ENCODE measurements at places on chromosomes 7 and 10.

DNA sequence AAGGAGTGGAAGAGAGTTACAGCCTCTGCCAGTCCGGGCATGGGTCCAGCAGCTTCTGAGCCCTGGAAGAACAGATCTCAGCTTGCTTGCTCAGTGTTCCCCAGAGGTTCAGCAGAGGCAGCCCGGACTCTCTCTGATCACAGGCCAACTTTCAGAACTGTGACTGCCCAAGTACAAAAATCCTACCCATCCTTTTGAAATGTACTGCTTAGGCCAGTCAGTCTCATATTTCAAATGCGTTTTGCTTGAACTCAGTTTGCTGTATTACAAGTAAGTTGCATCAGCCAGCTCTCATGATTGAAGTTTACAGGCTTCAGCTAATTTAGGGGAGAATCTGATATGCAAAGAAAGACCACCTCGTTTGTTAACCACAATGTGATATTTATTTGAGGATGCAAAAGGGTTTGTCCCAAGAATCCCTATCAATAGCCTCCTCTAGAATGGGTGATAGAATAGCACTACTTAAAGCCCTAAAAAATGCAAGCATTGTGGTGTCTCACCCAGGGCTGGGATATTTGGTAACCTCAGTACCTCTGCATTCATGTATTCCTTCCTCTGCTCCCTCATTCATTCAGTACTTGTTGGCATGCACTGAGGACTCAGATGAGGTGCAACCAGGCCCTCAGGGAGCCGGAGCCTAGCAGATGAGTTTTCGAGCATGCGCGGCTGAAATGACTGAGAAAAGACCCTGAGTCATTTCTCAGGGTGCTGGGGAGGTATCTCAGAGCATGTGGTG is 7.0 kb downstream of the AIMP2 start:
- DNase-seq: no peak

DNA sequence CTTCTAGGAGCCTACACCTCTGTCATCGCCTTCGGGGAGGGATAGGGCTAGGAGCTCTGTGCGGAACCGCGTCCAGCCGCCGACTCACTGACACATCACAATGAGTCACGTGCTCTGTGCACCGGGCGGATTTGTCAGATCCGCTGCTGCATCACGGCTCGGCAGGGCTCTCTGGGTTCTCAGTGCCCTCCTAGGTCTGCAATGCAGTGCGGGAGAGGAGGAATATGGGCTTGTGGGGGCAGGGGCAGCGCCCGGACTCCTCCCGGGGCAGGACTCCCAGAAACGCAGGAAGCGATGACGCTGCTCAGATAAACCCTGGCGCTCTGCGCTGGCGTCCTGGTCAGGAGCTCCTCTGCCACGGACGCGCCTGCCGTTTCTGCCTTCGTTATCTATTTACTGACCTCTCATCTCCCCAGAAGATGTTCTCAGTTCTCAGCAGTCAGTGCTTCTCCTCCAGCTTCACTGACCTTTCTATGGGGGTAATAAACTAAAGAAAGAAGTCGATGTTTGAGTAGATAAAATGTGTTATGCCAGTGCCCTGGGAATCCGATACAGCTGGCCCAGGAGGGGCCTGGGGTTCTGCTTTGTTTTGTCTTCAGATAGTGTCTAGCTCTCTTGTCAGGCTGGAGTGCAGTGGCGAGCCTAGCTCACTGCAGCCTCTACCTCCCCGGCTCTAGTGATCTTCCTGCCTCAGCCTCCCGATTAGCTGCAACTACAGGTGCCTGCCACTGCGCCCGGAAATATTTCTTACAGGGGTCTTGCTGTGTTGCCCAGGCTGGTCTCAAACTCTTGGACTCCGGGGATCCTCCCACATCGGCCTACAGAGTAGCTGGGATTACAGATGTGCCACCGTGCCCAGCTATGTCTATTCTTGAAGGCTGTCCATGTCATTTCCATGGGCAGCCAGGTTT is 22.8 kb upstream of the ITGB1 start:
- DNase-seq: peak; percentile 65

GRCh38 chr10:14184841-14185315 is 145.8 kb downstream of the FRMD4A start:
- peak; percentile 14 for DNase-seq

DNA sequence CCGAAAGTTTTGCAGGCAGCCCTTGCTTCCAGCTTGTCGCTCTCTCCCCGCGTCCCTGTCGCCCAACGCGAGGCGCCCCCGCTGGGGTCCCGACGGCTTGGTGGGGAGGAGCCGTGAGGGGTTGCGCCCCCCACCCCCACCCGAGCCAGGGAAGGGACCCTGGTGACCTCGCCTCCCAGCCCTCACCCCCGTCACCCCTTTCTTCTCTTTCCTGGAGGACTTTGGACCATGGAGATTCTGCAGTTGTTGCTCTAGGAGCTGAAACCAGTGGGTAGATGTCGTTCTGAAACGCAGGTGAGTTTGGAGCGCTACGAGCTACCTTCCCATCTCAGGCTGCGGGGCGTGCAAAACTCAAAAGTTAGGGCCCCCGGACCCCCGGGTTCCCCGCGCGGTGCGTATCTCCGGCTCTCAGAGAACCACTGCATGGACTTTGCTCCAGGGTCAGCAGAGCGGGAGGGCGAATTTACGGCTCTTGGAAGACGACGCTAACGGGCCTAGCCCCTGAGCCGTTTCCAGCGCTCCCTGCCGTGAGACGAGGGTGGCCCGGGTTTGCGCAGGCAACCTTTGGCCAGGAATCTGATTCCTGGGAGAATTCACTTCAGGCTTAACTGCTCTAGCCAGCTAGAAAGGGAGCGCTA is 684 bp upstream of the ATXN7L1 start:
- DNase-seq: no peak

DNA sequence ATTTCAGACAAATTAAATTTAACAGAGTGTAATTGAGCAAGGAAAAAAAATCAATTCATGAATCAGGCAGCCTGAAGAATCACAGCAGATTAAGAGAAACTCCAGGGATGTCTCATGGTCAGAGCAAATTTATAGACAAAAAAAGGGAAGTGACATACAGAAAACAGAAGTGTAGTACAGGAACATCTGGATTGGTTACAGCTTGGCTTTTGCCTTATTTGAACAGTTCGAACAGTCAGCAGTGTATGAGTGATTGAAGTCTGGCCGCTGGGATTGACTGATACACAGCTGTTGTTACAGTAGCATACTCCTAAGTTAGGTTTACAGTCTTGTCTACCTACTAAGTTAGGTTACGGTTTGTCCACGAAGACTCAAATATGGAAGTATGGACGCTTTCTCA is 255.3 kb downstream of the HPSE2 start:
- DNase-seq: no peak

- no peak for DNase-seq
Observed at GRCh38 chr10:110754375-110755105, 110.4 kb downstream of the RBM20 start.

DNA sequence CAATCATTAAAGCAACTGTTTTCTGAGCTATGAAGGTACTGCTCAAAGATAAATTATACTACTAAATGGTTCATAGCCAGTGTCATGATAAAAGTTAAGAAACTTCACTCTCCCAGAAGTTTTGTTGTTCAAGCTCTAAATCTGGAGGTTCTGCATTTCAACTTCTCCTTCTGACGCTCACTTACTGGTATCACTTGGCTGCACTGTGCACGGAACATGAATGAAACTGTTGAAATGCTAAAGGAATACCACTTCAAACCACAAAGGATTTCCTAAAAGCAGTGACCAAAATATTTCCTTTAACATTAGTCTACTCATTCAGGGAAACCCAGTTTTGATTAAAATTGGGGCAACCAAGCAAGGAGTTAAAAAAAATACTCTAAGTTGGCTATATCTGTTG is 93.6 kb downstream of the UBE2H start:
- DNase-seq: no peak

GRCh38 chr10:120598386-120598785 is 141.4 kb downstream of the PLPP4 start:
- DNase-seq: no peak

- no peak for DNase-seq
Observed at GRCh38 chr10:79079054-79079397, 10.3 kb downstream of the ZMIZ1 start.

GRCh38 chr7:132542895-132543294 is 33.4 kb downstream of the PLXNA4 start:
- no peak for DNase-seq

GRCh38 chr10:73251683-73252444 is 580 bp downstream of the MRPS16 start:
- DNase-seq: no peak

DNA sequence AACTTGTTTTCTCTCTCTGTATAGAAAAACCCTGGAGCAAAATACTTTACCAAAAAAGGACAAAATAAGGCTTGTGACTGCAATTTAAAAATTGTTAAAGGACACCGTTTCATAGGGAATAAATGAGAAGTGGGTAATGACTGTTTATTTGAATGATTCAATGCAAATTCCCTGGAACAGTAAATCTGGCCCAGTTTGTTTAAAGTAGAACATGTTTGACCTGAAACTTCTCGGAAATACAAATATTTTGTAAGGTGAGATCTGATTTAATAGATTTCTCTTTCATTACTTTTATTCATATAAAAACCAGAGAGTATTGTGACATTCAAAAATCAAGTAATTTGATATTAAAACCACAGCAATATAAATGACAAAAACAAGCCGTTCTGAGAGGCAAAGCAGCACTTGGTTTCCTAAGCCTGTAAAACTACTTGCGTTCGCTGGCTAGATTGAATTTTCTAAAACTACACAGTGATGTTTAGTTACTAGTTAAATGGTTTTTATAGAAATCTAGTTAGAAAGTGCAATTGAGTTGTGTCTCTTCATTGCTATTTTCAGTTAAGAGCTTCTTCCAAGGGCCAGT is 76.8 kb upstream of the PITRM1 start:
- no peak for DNase-seq

DNA sequence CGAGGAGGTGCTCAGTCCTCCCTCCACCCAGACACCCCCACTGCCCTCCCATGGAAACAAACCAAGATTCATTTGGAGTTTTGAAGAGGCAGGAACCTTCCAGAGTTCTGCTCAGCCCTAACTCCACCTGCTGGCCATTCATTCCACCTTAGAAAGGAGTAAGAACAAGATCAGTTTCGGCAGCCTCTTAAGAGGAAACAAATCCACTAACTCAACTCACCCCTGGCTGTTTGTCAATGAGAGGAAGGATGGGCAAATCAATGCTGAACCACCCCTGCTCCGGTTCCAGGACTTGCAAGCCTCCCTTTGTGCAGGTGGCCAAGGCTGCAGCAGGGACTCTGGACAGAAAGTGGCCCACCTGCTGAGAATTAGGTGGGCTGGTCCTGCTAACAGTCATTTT is 26.2 kb downstream of the CCDC3 start:
- no peak for DNase-seq

DNA sequence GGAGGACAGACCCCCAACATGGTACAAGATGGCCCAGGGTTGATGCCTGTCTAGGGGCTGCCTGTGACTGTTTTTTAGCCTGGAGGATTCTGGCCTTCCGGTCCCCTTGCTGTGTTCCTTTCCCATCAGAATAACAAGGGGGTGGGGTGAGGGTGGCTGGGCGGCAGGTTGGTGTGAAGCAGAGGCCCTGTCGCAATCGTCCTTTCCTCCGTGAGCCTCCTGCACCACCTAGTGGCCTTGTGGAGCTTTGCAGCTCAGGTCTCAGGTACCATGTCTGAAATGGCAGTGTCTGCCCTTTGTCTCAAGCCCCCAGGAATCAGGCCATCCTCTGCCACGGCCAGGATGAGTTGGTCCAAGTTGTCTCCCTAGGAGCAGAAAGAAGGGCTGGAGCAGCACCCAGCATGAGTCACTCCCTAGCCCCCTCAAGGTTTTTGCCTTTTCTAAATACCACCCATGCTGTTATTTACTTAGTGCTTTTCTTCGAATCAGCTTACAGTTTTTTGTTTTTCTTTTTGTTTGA is 24.2 kb downstream of the TACR2 start:
- DNase-seq: peak; percentile 65

- no peak for DNase-seq
Observed at GRCh38 chr7:79034730-79035129, 418.7 kb downstream of the MAGI2 start.

DNA sequence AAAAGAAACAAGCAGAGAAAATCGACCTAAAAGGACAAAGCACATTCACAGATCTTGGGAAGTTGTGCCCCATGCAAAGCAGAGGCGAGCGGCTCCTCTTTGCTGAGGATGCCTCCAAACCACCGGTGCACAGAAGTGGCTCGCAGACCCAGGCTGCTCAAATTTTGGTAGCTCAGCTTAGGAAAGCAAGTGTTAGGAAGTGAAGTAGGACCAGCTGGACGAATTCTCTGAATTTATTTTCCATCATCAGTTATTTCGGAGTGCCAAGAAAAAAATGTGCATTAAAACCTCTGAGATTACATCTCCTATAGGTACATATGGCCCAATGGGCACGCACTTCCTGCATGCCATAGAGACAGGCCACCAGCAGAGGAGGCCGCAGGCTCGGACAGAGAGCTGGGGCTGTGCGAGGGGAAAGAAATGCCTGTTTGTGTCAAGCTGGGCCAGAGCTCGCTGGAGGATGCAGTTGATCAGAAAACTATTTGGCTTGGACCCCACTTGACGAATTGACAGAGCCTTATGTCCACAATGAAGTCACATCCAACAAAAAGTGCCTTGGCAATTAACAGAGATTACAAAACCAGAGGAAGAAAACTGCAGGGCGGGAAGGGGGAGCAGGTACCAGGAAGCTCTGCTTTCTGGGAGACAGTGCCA is 122.3 kb upstream of the LYZL2 start:
- no peak for DNase-seq

DNA sequence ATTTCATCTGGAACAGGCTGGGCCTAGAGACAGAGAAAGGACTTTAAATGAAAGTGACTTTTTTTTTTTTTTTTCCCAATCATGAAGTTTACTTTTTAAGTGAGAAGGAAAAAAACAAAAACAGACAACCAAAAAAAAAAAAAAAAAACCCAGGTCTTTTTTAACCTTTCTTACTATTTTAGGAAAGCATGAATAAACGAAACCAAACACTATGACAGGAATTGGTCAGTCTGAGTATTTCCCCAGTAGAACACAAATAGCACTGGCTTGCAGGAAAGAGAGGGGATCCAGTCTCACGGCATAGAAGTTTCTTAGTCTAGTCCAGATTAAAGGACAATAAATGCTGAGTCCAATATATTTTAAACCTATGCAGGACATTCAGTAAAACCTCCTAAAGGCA is 180.5 kb upstream of the CCDC6 start:
- DNase-seq: no peak

DNA sequence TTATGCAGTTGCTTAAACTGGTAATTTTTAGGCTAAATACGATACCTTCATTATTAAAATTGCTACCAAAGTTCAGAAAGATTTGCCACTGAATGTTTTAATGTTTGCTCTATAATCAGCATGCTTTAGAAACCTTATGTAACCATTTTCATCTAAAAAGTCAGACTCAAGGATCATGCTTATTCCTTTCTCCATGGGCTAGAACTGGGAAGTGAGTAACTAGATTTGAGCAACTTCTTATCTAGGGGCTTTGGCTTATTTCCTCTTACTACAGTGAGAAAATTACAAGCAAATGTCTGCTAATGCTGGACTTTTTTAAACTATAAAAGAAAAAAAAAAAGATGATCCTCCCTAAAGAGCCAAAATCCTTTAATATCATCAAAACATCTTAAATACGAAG is 215.9 kb downstream of the CRPPA start:
- DNase-seq: no peak

All from activated CD4-positive, alpha-beta T cell treated with anti-CD3 and anti-CD28 coated beads for 24 hours (primary cell).